ENCODE measurements at places on chromosomes 6 and 20.

- DNase-seq: no peak
Observed at GRCh38 chr6:42565823-42566613, 2.2 kb downstream of the UBR2 start.

DNA sequence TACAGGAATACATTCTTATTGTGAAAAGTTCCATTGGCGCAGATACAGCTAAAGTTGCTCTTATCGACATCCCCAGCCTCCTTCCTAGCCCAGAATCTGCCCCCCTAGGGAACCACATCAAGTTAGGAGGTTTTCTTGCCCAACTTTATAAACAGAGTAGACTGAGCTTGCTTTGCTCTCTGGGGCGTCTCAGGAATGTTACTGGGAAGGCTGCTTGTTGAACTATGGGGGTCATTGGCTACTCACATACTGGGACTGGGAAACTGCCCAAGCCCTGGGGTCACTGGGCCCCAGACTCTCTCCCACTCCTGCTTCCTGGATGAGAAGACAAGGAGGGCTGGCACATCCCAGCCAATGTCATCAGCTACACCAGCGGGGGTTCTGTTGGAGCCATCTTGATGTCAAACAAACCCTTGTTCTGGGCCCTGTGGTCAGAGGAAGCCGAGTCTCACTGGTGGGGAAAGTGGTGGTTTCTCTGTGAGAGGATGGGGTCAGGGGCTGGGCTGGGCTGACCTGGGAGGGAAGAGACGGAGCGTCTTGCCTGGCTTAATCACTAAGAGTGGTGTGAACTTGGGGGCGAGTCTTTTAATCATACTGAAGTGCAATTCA is 26.0 kb downstream of the BPIFB4 start:
- no peak for DNase-seq

DNA sequence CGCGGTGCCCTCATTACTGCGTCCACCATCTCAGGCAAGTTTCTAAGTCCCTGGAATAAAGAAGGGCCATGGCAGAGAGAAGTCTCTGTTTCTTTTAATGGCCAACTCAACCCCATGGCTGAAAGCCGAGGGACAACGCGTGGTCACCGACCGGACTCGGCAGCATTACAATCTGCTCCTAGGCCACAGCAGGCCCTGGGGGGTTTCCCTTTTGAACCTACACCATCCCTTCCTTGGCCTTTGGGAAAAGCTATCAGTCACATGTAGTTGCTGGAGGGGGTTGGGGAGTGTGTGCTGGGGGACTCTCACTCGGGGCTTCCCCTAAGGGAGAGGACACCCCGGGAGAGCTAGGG is 11.1 kb upstream of the FAM83C start:
- DNase-seq: no peak

DNA sequence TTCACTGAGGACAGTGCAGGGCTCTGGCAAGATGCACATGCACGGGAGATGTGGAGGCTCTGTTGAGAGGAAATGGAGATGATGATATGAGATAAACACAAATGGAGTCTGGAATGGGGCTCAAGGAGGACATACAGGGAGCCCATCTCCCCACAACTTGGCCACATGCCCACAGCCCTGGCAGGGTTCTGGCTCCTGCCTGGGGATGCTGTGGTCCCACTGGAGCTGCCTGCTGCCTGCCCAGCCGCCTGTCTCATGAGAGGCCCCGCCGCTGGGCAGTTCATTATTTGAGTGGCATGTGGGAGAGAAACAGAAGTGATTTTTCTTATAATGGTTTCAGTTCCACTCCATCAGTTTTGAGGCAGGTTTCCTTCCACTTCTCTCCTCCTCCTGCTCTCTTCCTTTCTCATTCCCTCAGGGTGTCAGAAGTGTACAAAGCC is 133.6 kb upstream of the TRAF3IP2 start:
- DNase-seq: no peak

DNA sequence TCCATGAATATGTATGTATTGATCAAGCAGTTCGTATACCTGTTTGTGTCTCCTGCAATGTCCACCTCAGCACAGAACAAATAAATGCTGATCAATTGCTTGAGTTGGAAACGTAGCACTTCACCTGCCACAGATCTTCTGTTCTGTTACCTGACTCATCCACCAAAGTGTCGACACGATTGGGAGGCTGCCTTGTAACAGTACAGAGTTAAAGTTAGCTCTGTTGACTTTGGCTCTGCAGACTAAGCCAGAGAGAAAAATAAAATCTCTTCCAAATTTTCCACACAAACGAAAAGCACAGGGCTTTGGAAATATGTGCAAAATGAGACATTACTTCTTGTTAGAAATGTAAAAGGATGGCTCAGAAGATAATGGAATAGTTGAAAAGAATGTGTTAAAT is 245.4 kb downstream of the NRN1 start:
- DNase-seq: no peak

DNA sequence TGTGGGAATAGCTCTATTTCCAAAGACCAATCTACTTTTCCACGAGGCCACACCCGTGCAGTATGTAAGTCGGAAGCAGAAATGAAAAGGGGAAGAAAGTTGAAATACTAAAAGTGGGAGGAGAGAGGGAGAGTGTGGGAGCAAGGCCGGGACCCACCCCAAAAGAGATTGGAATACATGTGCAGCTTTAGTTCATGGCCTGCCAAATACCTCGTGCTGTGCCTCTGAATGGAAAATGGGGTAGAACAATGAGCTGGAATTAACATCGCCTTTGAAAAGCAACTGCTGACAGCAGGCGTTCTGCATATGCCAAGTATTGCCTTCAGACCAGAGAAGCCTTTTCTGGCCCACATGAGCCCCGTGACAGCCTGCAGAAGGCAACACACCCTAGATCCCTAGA is 155.6 kb downstream of the CD83 start:
- no peak for DNase-seq

GRCh38 chr6:13435477-13436246 is 51.7 kb downstream of the GFOD1 start:
- no peak for DNase-seq

- no peak for DNase-seq
Observed at GRCh38 chr6:6825193-6825784, 236.8 kb downstream of the LY86 start.

DNA sequence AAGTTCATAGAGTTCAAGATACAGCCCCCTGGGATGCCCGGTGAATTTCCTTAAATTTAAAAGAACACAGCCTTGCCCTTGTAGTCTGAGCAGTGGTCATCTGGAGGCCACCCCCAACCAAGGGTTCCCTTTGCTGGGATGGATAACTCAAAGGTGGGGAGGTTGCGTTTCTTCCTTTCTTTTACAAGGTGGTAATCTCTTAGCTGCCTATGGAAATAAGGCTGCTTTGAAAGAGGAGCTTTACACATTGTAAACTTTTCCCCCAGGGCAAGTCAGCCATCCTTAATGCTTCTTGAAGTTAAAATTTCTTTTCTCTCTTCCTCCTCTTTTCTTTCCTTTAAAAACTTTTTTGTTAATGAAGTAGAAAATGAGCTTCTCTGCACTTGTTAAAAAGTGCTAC is 71.2 kb upstream of the PRDM1 start:
- no peak for DNase-seq

All from NCI-H2081 (cell line).